ENCODE measurements at places on chromosomes 12 and 14.

- peak; percentile 34 for DNase-seq
These were observed 154.2 kb upstream of the PARP11 start for GRCh38 chr12:4027412-4027811.

- DNase-seq, result no peak
These were observed 115.6 kb downstream of the CALM1 start for GRCh38 chr14:90512329-90512991.

DNA sequence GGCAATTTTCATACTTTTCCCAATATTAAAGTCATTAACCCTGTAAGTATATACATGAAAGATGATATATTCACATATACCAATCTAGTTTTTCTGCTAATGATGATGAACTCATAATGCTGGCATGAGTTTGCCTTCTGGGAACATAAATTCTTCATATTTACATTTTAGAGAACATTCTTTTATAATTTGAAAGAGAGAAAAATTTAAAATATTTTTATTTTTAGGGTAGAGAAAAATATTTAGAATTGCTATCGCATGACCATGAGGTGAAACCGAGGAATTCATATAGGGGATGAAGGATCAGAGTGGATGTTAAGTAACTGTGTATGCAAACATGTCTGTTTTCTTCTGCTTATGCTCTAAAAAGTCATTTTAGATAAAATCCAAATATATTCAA is 825.3 kb upstream of the FLRT2 start:
- no peak for DNase-seq

- DNase-seq, result no peak
These were observed 456.7 kb upstream of the SEL1L start for GRCh38 chr14:81990312-81990761.

DNA sequence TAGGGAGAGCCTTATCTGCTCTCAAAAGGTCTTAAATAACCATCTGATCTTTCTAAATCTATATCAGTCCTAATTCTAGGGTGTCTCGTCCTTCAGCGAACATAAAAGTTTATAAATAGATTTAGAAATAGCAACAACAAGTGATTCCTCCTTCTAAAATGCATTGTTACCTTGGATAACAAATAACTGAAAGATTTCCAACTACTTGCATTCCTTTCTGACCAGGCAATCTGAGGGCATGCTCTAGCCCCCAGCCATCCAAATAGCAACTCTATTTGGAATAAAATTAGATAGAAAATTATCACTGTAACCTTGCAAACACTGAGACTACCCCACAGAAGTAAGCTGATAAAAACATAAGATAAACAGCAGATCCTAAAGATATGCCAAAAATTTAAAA is 21.8 kb upstream of the KRR1 start:
- no peak for DNase-seq

- no peak for DNase-seq
These were observed 904 bp downstream of the CACNA1C start for GRCh38 chr12:2053691-2054090.

- no peak for DNase-seq
These were observed 54.3 kb upstream of the RIN3 start for GRCh38 chr14:92459030-92459949.

GRCh38 chr12:117272690-117273089 is 82.4 kb upstream of the FBXO21 start:
- no peak for DNase-seq

DNA sequence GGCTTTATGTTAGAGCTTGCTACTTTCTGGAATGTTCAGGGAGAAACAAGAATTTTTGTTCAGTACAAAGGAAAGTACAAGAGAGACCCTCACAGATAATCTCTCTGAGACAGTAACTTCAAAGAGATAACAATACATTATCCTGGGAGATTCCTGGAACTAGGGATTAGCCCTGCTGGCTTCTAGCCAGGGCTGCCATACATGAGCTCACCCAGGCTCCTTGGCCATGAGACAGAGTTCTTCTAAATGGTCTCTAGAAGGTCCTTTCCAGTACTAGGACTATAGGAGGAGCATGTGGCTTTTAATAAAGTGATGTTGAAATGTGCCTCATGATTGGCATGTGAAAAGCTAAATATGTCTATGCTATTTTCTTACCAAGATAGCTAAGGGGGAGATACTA is 342.5 kb downstream of the EMP1 start:
- DNase-seq, result no peak

- no peak for DNase-seq
These were observed 419 bp upstream of the ATXN7L3B start for GRCh38 chr12:74537126-74537706.

DNA sequence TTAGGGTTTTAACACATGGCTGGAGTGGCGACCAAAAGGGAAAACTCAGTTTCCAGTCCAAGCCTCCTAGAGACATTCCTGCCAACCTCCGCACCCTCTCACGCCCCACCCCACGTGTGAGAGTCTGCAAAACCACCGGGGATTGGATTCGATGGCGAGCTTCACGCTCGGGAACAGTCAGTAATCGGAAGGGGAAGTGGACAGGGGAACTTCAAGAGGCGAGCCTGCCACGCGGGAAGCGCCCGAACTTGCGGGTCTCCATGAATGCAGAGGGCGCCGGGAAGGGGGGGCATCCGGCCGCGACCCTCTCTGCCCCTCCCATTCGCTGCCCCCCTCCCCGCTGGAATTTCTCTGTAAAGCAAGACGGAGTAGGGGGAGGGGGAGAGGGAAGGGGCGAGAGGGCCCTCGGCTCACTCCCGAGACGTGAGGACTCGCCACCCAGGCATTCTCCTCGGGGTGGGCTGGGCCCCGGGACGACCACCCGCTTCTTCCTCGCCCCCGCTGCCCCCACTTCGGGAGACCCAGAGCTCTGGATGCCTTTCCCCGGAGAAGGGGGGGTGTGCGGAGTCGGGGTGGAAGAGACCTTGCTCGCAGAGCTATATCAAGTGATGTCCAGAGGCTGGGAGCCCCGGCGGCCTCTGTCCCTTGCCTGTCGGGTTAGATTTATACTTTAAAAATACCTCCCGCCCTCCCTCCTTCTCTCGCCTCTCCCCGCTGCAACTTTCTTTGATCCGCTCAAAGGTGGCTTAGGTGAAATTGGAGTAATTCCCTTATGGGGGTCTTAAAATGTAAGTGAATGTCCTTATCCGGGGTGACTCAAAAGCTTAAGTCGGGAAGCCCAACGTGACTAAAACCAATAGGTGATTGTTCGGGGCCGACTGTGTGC is 2.5 kb upstream of the CCND2 start:
- no peak for DNase-seq

GRCh38 chr12:74608231-74608775 is 70.7 kb downstream of the ATXN7L3B start:
- DNase-seq, result no peak

DNA sequence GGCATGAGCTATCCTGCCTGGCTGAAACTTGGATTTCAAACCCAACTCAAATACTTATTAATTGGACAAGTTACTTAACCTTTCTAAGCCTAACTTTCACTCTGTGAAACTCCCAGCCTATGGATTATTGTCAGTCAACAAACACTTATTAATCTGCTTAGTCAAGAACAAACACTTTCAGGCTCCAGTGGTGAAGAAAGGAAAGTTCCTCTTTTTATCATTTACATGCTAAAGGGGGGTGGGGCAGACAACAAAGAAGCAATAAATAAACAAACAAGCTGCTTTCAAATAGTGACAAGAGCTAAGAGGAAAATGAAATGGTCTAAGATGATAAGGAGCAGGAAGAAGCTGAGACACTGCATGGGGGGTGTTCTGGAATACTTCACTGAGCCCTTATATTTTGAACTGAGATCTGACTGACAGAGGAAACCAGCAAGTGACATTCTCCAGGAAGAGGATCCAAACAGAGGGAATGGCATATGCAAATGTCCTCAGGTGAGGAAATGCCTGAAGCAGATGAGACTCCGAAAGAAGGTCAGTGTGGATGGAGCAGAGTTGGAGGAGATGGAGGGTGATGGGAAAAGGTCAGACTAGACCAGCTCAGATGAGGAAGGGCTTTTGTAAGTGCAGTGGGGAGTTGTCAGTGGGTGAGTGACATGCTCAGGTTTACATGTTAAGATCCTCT is 259.6 kb downstream of the ITPR2 start:
- DNase-seq, result no peak

Measured in stimulated activated CD4-positive, alpha-beta T cell treated with anti-CD3 and anti-CD28 coated beads, Interleukin-1b, Interleukin-23, amount 100 ng/mL, for 1 hour (primary cell).